Activated B cell treated with CpG ODN at 0.5 μM for 24 hours (primary cell): ENCODE measurements at places on chromosomes 2 and 18.

GRCh38 chr2:176956791-176957190, 255.8 kb upstream of the HNRNPA3 start:
- no peak for DNase-seq
- H3K27ac ChIP-seq = no peak overlapping the region
- no peak overlapping the region for H3K4me3 ChIP-seq
- H3K27me3 ChIP-seq = peaks cover 17% of the 10 kb centered on the region
- H3K36me3 ChIP-seq = no peaks in the 10 kb centered on the region

- no peaks in the 10 kb centered on the region for H3K27me3 ChIP-seq
- H3K27ac ChIP-seq = no peak overlapping the region
- no peak for DNase-seq
- no peak overlapping the region for H3K4me3 ChIP-seq
Observed at GRCh38 chr2:173124441-173124840, 48.8 kb downstream of the MAP3K20 start.

- DNase-seq = no peak
- H3K36me3 ChIP-seq = no peaks in the 10 kb centered on the region
- H3K27ac ChIP-seq = no peak overlapping the region
- no peak overlapping the region for H3K4me3 ChIP-seq
Observed at GRCh38 chr18:58314284-58314683, 270.3 kb downstream of the NEDD4L start.

DNA sequence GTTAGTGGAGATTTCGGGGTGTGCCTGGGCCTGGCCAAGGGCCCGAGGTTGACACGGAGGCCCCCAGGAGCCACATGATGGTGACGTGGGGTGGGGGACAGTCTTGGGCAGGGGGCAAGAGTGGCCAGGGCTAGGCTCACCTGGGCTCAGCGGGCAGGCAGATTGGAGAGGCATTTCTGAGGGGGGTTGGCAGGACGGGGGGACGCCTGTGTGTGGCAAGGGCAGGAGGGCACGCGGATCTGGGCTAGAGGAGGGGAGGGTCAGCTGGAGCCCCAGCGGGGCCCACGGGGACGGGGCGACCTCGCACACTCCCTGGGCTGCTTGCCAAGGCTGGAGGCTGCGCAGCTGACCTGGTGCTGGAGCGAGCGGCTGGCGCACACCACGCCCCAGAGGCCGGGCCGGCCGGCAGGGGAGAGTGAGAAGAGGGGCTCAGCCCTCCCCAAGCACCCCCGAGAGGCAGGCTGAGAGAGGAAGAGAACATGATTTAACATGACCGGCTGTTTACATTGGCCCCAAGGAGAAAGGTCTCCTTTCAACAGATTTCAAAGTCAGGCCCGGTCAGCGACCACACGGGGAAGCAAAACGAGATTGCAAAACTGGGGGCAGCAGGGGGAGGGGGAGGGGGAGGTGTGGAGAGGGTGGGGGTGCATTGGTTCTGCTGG, 38.0 kb upstream of the SNED1 start:
- no peak overlapping the region for H3K4me3 ChIP-seq
- no peak overlapping the region for H3K27ac ChIP-seq
- H3K36me3 ChIP-seq = no peaks in the 10 kb centered on the region
- no peak for DNase-seq
- H3K27me3 ChIP-seq = peaks cover 2% of the 10 kb centered on the region

GRCh38 chr2:101768556-101769220, 71.2 kb downstream of the MAP4K4 start:
- H3K4me3 ChIP-seq = peak overlapping the region; percentile 38
- DNase-seq = no peak
- peaks cover 94% of the 10 kb centered on the region for H3K4me1 ChIP-seq
- peak overlapping the region; percentile 65 for H3K27ac ChIP-seq

GRCh38 chr18:21167641-21168377, 56.2 kb upstream of the ROCK1 start:
- H3K27ac ChIP-seq = no peak overlapping the region
- no peaks in the 10 kb centered on the region for H3K4me1 ChIP-seq
- no peaks in the 10 kb centered on the region for H3K36me3 ChIP-seq
- no peak overlapping the region for H3K4me3 ChIP-seq
